ENCODE measurements at places on chromosomes 2 and 18.

DNA sequence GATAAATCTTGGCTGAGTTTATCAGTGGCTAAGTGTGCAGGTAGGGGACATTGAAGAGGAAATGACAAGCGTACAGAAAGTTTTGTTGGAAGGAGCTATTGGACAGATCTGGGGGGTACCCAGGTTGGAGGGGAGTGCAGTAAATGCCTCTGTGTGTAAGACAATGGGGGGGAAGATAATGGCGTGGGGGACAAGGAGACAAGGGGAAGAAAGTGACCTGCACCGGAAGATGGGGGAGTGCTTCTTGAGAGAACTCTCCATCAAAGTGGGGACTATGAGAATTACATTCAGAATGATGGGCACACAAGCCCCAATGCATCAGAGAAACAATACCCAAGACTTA, 190.0 kb downstream of the ALPK2 start:
- no peak for DNase-seq
- peaks cover 22% of the 10 kb centered on the region for H3K27me3 ChIP-seq
- H3K27ac ChIP-seq = no peak overlapping the region
- H3K4me3 ChIP-seq = no peak overlapping the region
- H3K36me3 ChIP-seq = no peaks in the 10 kb centered on the region

GRCh38 chr2:195001924-195002323, 655.1 kb upstream of the SLC39A10 start:
- H3K4me1 ChIP-seq = no peaks in the 10 kb centered on the region
- H3K27ac ChIP-seq = no peak overlapping the region
- no peaks in the 10 kb centered on the region for H3K27me3 ChIP-seq
- H3K4me3 ChIP-seq = no peak overlapping the region

DNA sequence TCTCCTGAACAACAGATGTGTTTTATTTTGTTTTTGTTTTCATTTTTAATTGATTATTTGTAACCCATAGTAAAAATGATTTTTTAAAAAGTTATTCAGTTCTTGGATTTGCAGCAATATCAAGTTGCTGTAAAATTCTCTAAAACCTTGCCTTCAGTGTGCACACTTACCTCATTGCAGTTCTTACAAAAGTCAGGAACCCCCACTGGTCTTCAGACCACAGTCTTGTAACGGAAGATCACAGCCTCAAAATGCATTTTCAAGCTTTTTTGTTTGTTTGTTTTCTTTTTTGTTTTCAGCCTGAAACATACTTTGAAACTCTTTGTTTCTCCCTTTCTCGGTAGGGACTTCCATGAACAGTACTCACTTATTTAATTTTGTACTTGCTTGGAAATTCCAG, 1012.8 kb upstream of the GYPC start:
- no peaks in the 10 kb centered on the region for H3K36me3 ChIP-seq
- H3K4me1 ChIP-seq = peaks cover 15% of the 10 kb centered on the region
- no peaks in the 10 kb centered on the region for H3K27me3 ChIP-seq
- no peak overlapping the region for H3K27ac ChIP-seq
- no peak for DNase-seq
- H3K4me3 ChIP-seq = no peak overlapping the region

- H3K27ac ChIP-seq = no peak overlapping the region
- no peak overlapping the region for H3K4me3 ChIP-seq
- DNase-seq = no peak
- H3K27me3 ChIP-seq = no peaks in the 10 kb centered on the region
- no peaks in the 10 kb centered on the region for H3K36me3 ChIP-seq
Measured at GRCh38 chr18:31563778-31564177, 27.9 kb upstream of the TTR start.

GRCh38 chr2:104337869-104338268, 516.0 kb upstream of the POU3F3 start:
- no peaks in the 10 kb centered on the region for H3K36me3 ChIP-seq
- H3K27ac ChIP-seq = no peak overlapping the region
- no peak overlapping the region for H3K4me3 ChIP-seq
- no peaks in the 10 kb centered on the region for H3K4me1 ChIP-seq

DNA sequence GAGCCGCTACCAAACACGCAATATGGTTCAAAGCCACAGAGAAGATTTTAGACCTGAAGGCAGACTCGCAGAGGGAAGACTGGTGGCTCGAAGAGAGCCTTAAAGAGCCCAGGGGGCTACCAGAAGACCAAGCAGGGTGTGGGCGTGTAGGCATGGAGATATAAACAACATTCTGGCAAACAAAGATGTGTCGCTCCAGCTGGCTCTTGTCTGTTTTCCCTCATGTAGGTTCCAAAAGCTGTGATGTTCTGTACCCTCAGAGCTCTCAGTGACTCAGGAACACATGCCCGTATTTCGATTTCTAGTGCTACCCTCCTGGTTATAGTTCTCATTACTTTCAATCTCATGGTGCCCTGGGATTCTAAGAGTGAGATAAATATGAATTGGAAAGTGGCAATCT, 44.5 kb downstream of the DOCK10 start:
- DNase-seq = no peak
- no peak overlapping the region for H3K27ac ChIP-seq
- no peaks in the 10 kb centered on the region for H3K36me3 ChIP-seq
- H3K4me1 ChIP-seq = peaks cover 8% of the 10 kb centered on the region
- H3K4me3 ChIP-seq = no peak overlapping the region

GRCh38 chr18:76686737-76687231, 135.6 kb upstream of the ZNF236 start:
- peak; percentile 56 for DNase-seq
- H3K4me1 ChIP-seq = peaks cover 7% of the 10 kb centered on the region
- H3K27ac ChIP-seq = peak overlapping the region; percentile 43
- H3K27me3 ChIP-seq = peaks cover 12% of the 10 kb centered on the region
- no peak overlapping the region for H3K4me3 ChIP-seq

DNA sequence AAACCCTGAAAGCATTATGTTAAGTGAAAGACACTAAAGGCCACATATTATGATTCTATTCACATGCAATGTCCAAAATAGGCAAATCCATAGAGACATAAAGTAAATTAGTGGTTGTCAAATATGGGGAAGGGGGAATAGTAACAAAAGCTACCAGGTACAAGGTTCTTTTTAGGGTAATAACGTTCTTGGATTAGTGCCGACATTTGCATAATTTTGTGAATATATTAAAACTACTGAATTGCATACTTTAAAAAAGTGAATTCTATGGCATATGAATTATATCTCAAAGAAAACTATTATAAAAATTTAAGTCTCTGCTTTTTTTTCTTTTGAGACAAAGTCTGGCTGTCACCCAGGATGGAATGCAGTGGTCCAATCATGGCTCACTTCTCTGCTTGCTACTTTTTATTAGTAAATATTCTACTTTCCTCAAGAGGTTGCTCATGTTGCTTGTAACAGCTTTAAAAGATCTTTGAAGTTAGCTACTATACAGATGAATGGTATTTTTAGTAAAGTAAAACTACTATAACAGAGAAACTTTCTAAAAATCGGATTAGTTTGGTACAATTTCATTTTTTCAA, 2.5 kb downstream of the SESTD1 start:
- peaks cover 5% of the 10 kb centered on the region for H3K27me3 ChIP-seq
- H3K4me3 ChIP-seq = no peak overlapping the region
- peaks cover 16% of the 10 kb centered on the region for H3K4me1 ChIP-seq
- H3K36me3 ChIP-seq = no peaks in the 10 kb centered on the region
- no peak overlapping the region for H3K27ac ChIP-seq

GRCh38 chr2:105329561-105330495, at the start of gene TGFBRAP1:
Gene TGFBRAP1, minus strand, starts transcription at chr2:105329735. Its CDS starts 21,434 bp downstream, at chr2:105308301.
- no peaks in the 10 kb centered on the region for H3K36me3 ChIP-seq
- H3K4me1 ChIP-seq = peaks cover 34% of the 10 kb centered on the region
- DNase-seq = no peak
- peak within 1 kb of the TSS; percentile 85 for H3K4me3 ChIP-seq
- peak within 1 kb of the TSS; percentile 99 for H3K27ac ChIP-seq
- H3K27me3 ChIP-seq = no peaks in the 10 kb centered on the region

DNA sequence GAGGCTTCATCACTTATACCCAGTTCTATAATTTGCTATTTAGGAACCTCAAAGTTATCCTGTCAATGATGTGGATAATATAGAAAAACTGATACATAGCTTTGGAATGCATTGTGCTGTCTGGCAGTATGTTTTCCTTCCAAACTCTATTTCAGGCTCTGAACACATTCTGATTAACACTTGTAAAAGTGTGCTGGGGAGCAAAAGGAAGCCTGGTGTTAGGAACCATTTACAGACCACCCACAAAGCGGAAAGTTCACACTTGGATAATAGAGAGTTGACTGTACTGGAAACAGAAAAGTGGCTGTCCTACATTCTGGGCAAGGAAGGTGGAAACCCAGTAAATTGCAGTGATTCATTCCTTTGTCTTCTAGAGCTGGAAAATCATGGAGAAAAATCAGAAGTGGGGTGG, 114.5 kb upstream of the ZFP36L2 start:
- H3K4me1 ChIP-seq = peaks cover 67% of the 10 kb centered on the region
- no peaks in the 10 kb centered on the region for H3K36me3 ChIP-seq
- peak overlapping the region; percentile 67 for H3K27ac ChIP-seq
- H3K27me3 ChIP-seq = no peaks in the 10 kb centered on the region
- no peak overlapping the region for H3K4me3 ChIP-seq

GRCh38 chr2:238942080-238942725, 94.3 kb downstream of the TWIST2 start:
- no peak overlapping the region for H3K4me3 ChIP-seq
- H3K27ac ChIP-seq = no peak overlapping the region
- peaks cover 20% of the 10 kb centered on the region for H3K27me3 ChIP-seq
- H3K36me3 ChIP-seq = no peaks in the 10 kb centered on the region
- no peak for DNase-seq

- no peak for DNase-seq
- no peak overlapping the region for H3K4me3 ChIP-seq
- H3K4me1 ChIP-seq = no peaks in the 10 kb centered on the region
Measured at GRCh38 chr2:127712999-127713398, 11.7 kb downstream of the SFT2D3 start.

- H3K36me3 ChIP-seq = no peaks in the 10 kb centered on the region
- H3K4me3 ChIP-seq = no peak overlapping the region
- peaks cover 1% of the 10 kb centered on the region for H3K27me3 ChIP-seq
- DNase-seq = no peak
- peaks cover 6% of the 10 kb centered on the region for H3K4me1 ChIP-seq
Measured at GRCh38 chr2:56015711-56016115, 92.1 kb upstream of the EFEMP1 start.
